HS-27A (cell line): ENCODE measurements at places on chromosomes 13 and 19.

DNA sequence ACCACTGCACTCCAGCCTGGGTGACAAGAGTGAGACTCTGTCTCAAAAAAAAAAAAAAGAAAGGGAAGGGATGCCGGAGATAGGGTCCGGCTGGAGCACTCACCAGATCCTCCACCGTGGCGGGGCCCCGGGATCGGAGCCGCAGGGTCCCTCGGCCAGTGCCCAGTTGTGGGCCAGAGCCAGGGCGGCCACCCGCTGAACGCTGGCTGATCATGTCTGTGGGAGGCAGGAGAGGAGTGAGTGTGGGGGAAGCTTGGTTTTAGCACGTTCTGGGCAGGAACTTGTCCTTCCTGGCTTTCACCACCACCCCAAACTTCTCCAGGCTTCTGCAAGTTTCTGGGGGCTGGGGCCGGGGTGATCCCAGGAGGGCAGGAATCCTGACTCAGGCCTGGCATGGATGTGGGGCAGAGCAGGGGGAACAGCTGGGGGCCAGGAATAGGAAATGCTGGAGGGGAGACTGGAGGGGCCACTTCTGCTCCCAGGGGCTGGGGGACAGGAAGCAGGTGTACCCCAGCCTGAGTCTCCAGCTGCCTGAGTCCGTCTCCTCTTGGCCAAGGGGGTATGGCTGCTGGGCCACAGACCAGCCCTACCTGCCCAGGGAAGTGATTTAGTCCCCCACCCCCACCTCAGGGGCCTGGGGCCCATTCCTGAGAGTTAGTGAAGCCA lies 4.3 kb upstream of the PTGER1 start:
- no peak for DNase-seq

- DNase-seq: peak; percentile 82
These were observed 11.3 kb downstream of the CACNG6 start for GRCh38 chr19:54002495-54003315.

DNA sequence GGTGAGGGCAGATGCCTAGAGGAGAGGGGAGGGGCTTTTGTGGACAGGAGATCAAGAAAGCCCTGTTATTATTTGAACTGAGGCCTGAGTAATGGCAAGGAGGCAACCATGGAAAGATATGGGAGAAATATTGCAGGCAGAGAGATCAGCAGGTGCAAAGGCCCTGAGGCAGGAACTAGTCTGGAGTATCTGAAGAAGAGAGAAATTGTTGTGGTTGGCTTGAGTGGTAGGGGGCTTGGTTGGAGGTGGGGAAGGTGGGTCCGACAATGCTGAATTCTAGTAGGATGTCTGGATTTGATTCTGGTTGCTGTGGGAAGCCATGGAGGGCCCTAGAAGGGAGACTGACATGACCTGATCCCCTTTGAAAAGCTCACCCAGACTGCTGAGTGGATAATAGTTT lies 2.4 kb upstream of the URI1 start:
- no peak for DNase-seq

- no peak for DNase-seq
These were observed 1353.9 kb downstream of the UQCRFS1 start for GRCh38 chr19:27858981-27859581.

DNA sequence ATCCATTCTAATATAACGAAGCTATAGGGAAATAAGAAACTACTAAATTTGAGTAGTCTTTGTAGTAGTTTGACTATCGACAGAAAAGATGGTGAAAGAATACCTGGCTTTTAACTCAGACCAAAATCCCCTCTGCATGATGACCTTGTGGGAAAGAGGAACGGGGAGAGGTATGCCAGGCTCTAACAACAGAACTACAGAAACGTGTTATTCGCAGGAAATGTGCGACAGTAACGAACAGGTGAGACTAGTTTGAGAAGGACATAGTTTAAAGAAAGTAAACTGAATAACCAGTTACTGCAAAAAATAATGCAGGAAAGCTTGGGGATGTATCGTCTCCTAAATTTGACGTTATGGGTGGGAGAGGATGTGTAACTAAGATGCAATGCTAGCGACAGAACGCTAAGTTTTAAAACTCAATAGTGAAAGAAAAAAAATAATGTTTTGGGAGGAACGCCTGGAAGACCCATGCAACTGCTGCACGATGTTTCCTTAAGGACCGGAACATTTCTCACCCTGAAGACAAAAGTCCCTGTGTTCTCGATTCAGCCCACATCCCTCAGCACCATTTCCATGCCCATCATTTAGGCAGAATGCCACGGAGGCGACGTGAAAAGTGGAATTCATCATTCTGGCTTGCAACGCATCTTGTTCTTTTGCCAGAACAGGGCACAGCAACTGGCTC lies 1.6 kb upstream of the RAP2A start:
- no peak for DNase-seq

GRCh38 chr13:47036294-47037008 lies 139.6 kb upstream of the HTR2A start:
- no peak for DNase-seq

DNA sequence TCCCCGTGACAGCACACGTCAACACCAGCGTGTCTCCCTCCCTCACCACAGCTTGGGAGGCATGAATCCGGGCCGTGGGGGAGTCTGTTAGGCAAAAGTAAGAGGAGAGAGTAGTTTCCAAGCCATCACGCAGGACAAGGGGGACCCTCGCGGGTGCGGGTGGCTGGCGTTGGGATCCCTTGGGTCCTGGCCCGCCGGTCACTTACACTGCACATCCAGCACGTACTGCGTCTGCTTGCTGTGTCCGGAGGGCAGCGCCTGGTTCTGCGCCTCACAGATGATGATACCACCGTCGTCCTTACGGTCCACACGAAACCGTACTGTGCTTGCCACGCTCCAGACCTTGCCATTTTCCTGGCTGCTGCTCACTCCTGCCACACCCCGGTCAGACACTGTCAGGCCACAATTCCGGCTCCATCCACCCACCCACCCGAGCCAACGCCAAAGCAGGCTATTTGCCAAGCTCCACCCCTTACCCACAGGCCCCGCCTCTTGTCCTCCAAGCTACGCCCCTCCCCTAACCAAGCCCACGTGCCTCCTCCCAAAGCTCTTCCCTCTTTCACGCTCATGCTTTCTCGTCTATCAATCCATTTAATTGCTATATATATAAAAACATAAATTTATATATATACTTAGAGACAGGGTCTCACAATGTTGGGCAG lies 6.6 kb upstream of the ZNF428 start:
- DNase-seq: no peak

DNA sequence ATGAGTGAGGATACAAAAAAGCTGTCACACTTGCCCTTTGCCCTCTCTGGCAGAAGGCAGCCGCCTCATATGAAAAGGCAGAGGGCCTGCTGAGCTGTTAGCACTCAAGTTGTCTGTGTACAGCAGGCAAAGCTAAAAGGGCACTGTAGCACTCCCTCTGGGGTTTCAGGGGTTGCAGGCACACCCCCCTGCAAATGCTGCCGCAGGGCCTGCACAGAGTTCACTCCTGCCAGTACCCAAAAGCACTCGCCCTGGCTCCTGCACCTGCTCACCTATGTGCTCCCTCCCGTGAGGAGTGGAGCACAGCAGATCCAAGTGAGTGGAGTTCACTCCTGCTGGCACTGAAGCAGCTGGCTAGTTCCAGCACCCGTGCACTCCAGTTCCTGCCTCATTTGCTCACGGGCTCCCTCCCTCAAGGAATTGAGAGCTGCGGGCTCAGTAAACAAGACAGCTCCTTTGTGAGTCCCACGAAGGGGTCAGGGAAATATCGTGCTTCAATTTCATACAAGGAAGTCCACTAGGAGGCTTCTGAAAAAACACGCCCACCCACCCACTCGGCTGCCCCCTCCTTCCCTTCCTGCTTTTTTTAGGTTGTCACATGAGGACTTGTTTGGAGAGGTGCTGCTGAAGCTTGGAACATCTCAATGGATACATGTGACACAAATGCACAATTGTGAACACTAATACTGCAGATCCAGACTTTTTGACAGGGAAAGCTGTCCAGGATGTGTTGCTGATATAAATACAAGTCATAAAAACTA lies 9.9 kb upstream of the RCBTB2 start:
- DNase-seq: no peak

DNA sequence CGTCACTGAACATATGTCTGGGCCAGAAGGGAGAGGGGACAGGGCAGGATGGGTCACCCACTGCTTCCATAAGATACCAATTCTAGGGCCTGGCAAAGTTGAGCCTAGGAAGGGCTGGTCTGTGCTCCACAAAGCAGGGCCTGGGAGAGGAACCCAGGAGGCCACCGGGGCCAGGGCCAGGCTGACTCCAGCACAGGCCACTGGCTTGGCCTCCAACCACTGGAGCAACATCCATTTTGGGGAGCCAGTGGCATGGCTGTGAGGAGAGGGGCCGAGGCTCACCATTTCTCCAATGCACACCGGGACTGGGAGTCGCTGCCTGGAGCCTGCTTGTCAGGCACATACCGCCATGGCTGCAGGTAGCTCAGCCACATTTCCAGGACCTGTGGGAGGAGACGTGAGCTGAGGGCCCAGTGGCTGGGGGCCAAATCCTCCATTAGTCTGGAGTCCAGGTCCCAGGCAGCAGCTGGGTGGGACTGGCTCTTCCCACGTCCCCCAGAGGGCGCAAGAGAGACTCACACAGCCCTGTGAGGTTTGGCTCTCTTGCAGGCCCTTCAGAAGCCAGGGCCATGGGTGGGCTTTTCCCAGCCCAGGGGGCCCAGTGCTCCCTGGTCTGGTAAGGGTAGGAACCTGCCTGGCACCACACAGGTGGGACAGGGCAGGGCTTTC lies 27.7 kb downstream of the TUBA3C start:
- no peak for DNase-seq

GRCh38 chr13:74134777-74135325 lies 647 bp upstream of the KLF12 start:
- no peak for DNase-seq

GRCh38 chr19:12064590-12065538 lies at the start of gene ZNF844:
Gene ZNF844, plus strand, starts transcription at chr19:12064731. Its CDS starts 143 bp downstream, at chr19:12064874.
- peak; percentile 63 for DNase-seq

DNA sequence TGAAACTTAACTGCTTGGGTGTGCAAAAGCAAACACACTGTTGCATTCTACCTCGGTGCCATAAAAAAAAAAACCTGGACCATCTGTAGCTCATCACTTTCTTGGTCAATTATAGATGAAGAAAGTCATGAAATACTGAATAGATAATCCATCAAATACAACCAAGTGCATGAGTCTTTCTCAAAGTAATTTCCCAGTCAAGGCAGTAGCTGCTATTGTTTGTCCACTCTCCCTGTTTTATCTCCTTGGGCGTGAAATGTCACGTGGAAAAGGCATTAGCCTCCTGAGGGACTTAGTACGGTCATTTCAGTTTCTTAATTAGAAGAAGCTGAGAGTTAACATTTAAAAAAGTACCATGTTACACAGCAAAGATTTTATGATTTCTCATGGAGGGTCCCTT lies 1697.9 kb downstream of the PCDH9 start:
- DNase-seq: no peak
